NCI-H226 (cell line): ENCODE measurements at places on chromosomes 2 and 18.

- DNase-seq = no peak
Measured at GRCh38 chr2:173684896-173685459, 280.2 kb downstream of the SP3 start.

DNA sequence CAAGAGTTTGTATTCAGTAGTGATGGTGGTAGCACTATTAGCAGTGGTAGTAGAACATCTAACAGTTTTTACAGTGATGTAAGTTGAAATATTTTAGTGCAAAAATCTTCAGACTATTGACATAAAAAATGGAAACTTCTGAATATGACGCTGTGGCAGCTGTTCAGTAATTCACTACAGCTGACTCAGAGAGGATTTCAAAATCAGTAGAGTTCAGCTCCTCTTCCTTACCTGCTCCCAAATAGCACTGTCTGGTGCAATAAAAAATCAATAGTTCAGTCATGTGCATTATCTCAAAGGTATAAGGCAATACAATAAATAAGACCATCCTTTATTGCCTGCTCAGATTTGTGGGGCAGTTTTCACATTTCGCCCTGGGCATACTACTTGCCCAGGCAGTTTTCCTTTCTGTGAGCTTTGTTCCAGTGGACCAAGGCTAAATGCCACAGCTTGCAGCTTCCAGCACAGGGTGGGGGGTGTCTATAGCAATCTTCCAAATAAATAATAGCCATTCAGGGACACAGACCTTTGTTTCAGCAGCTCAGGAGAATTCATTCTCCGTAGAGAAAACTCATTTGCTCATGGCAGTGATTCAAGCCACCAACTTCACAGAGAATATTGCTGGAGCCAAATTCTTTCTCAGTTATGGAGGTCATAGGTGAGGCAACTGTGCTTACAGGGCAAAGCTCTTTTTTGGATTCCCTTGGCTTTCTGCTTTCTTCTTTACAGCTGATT is 33.9 kb upstream of the GORASP2 start:
- no peak for DNase-seq

- no peak for DNase-seq
Measured at GRCh38 chr2:15050483-15050882, 418.0 kb downstream of the LRATD1 start.

- no peak for DNase-seq
Measured at GRCh38 chr18:79735071-79735980, 55.7 kb downstream of the CTDP1 start.

DNA sequence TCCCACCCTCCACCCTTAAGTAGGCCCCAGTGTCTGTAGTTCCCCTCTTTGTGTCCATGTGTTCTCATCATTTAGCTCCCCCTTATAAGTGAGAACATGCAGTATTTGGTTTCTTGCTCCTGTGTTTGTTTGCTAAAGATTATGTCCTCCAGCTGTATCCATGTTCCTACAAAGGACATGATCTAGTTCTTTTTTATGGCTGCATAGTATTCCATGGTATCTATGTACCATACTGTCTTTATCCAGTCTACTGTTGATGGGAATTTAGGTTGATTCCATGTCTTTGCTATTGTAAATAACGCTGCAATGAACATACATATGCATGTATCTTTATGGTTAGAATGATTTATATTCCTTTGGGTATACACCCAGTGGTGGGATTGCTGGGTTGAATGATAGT is 150.1 kb upstream of the PGAP1 start:
- no peak for DNase-seq

GRCh38 chr2:48328942-48329723 is 200.8 kb upstream of the STON1 start:
- DNase-seq = no peak

- DNase-seq = no peak
Measured at GRCh38 chr2:51619961-51620360, 588.0 kb upstream of the NRXN1 start.

DNA sequence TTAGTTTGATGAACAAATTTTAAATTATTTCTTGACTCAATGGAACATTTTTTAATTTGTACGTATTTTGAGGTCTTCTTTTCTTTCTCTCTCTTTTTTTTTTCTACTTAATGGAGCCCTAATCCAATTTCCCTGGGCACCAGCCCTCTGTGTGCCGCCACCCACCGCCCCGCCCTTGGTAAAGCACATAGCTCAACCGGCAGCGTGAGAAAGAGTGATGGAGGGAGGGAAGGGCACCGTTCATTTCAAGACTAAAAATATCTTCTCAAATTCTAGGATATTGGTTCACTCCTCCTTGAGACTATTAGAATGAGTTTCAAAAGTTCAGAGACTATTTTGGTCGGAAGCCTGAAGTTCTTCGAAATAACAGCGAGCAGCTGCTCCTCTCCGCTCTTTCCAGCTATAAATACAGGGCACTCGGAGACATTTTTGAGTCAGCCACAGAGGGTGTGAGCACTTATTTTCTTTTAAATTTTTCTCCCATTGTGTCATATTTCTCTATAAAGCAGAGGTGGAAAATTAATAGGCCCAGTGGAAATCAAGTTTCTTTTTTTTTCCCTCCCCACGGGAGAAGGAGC is 731.7 kb upstream of the ID2 start:
- DNase-seq = no peak

- DNase-seq = no peak
Measured at GRCh38 chr18:50956116-50956515, 11.7 kb upstream of the ELAC1 start.

- no peak for DNase-seq
Measured at GRCh38 chr2:81389203-81389602, 1084.7 kb upstream of the LRRTM1 start.

- DNase-seq = no peak
Measured at GRCh38 chr2:150938527-150938926, 323.1 kb downstream of the RBM43 start.

DNA sequence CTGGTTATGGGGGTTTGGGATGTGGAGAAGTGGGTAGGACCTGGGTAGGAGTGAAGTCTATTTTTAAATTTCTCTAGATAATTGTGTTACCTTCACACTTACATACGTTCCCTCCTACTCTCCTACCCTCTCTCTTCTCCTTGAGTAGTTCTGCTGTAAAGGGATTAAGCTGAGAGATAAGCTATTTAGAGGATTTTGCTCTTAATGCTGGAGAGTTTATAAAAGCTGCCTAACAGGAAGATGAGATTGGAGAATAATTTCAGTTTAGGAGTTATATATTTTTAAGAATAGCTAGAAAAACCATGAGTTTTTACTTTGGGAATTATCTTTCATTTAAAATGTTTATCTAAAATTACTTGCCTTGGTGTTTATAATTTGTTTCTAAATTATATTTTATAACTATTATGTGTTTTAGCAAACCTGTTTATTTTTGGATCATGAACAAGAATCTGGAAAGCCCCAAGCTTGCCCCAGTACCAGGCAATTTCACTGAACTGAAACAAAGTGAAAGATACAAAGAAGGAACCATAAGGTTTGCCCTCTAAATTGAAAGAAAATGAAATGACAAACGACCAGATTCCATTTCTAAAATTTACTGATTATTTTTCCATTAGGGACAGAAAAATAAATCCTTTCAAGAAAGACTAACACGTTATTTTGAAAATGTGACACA is 101.5 kb downstream of the ZNF532 start:
- no peak for DNase-seq

GRCh38 chr2:133424876-133425275 is 143.4 kb downstream of the NCKAP5 start:
- peak; percentile 37 for DNase-seq

- DNase-seq = no peak
Measured at GRCh38 chr18:47448956-47449355, 197.5 kb upstream of the SKOR2 start.

GRCh38 chr18:72866901-72867745 is 664 bp downstream of the NETO1 start:
- no peak for DNase-seq

DNA sequence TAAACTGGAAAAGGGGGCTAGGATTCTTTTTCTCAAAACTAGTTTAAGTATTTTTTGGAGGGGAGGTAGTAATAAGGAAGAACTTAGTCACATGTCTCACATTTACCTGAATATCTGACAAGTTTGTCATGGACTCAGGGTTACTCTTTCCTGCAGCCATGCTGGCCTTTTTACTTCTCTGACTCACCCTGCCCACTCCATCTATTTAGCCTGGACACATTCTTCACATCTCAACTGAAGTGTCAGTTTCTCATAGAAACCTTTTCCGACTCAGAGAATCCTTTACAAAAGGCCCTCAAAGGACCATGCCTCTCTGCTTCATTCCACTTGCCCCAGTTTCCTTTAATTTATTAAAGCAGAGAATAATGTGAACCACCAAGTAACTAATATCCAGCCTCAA is 42.6 kb downstream of the SCN7A start:
- peak; percentile 31 for DNase-seq

DNA sequence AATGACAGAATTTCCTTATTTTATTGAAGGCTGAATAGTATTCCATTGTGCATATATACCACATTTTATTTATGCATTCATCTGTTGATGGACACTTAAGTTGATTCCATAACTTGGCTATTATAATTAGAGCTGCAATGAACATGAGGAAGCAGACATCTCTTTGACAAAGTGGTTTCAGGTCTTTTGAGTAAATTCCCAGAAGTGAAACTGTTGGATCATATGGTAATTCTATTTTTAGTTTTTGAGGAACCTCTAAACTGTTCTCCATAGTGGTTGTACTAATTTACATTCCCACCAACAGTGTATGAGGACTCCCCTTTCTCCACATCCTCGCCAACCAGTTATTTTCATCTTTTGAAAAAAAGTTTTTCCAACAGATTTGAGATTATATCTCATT is 77.5 kb downstream of the TMEM200C start:
- no peak for DNase-seq

DNA sequence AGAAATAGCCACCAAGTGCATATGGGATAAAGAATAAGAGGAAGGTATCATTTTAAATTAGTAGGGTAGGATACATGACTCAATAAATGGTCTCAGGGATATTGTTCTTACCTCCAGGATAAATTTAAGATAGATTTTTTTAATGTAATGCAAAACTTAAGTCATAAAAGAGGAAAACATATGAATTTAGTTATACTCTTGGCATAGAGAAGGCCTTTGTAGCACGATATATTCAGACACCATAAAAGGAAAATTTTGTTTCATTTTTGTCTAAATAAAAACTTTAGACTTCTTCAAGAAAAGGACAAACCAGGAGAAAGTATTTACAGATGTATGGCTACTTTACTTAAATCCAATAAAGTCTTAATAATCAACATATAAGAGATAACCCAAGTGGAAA is 78.5 kb upstream of the CAB39 start:
- no peak for DNase-seq

- DNase-seq = peak; percentile 6
Measured at GRCh38 chr18:70781860-70782453, 493.1 kb downstream of the SOCS6 start.

GRCh38 chr2:113114996-113115395 is 12.4 kb upstream of the IL1RN start:
- no peak for DNase-seq

GRCh38 chr2:234273887-234274584 is 222.8 kb downstream of the ARL4C start:
- DNase-seq = no peak

GRCh38 chr2:235779444-235779896 is 285.6 kb downstream of the AGAP1 start:
- DNase-seq = peak; percentile 67

DNA sequence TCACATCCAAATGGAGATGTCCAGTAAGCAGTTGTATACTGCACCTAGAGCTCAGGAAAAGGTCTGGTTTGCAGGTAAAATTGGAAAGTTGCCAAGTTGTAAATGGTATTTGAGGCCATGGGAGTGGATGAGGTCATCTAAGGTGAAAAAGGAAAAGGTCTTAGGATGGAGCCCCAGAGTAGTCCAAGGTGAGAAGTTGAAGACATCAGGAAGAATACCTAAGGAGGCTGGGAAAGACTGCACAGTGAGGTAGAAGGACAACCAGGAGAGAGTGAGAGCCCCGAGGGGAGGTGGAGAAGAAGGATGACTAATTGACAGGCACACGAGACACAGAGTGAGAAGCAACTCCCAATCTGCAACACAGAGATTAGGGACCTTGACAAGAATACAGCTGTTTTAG is 10.7 kb downstream of the DPP4 start:
- DNase-seq = no peak

- peak; percentile 52 for DNase-seq
Measured at GRCh38 chr18:9539283-9539682, 64.0 kb downstream of the RALBP1 start.
